Stimulated activated CD4-positive, alpha-beta T cell treated with anti-CD3 and anti-CD28 coated beads, TNF-alpha, amount 100 ng/mL, for 48 hours (primary cell): ENCODE measurements at places on chromosomes 2 and 18.

DNA sequence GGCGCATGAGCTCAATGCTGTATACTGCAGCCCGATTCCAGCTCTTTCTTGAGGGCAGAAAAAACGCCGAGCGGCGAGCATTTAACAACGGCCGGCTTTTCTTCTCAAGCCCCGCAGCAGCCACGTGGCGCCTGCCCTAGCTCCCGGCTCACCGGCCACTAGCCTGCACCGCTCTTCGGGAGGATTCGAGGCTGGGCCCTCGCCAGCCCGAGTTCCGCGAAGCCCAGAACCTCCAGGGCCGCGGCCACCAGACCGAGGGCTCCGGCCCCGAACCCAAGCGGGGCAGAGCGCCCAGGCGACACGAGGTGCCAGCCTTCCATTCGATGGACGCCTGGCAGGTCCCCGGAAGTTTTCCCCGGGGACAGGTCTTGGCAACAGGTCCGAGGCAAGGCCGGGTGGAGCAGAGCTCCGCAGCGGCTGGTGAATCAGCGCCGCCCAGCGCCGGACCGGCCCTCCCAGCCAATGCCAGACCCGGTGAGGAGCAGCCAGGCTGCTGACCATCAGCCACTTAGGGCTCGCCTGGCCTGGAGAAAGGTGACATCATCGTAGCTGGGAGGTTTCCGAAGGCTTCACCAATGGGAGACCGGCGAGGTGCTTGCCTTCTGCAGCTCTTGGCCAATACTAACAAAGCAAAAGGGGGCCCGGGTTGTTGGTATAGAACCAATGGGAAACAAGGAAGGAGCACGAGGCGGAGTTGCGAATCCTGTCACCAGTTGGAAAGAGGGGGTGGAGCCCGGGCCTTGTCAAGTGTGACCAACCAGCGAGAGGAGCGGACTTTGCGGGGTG, 552 bp upstream of the MXD1 start:
- no peak for DNase-seq

- DNase-seq = no peak
These were observed 189.6 kb downstream of the MIB1 start for GRCh38 chr18:21930177-21930576.

- no peak for DNase-seq
These were observed 415.2 kb upstream of the TNP1 start for GRCh38 chr2:217275091-217275490.

DNA sequence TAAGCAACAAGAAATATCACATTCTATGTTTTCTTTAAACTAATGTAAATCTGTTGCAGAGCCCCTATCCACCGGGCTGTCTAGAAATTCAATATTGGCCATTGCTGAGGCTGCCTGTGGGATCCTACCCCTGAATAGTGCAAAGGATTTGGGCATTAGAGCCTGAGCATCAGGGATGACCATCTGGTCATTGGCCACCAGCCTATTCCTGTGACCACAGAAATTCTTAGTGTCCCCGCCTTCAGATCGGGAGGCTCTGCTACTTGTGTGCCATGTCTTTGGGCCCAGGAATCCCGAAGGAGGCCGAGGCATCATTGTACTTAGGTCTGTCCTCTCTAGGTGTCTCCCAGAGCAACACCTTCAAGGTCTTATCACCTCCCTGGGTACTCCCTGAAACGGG, 73.8 kb downstream of the HRH4 start:
- DNase-seq = no peak

- DNase-seq = peak; percentile 83
These were observed 913 bp upstream of the TRABD2A start for GRCh38 chr2:84881581-84882413.

DNA sequence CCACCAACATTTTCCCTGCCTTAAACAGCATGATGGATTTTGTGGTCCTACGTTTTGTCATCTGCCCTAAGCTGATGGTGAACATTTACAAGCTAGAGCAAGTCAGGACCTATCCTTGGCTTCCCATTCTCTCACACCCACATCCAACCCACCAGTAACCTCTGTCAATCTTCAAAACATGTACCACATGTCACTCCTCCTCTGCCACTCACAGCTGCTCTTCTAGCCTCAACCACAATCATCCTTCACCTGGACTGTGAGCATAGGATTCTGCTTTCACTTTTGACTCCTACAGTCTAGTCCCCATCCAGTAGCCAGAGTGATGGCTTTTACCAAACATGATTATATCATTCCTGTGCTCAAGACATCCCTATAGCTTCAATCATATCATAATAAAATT, 279.8 kb upstream of the DLGAP1 start:
- no peak for DNase-seq

DNA sequence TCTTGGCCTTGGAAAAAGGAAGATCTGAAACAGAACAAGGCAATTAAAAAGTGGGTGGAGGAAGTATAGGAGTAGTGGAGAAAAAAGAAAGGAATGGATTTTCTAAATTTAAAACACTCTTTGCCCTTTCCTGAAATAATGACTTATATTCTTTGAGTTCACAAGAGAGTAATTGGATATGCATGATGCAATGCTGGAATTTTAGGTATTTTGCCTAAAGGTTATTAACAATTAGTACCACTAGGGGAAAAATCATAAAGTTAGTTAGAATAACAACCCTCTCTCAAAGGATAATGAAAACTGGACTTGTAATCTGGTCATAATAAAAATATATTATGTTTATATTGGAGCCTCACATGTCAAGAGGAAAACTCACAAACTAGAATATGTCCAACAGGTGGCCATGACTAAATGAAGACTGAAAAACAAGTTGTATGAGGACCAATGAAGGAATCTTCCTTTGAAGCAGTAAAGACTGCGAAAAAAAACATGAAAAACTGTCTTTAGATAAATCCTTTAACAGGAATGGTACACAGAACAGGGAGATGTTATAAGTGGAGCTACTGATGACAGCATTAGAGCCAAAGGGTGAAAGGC, 281.8 kb downstream of the NCKAP5 start:
- no peak for DNase-seq

DNA sequence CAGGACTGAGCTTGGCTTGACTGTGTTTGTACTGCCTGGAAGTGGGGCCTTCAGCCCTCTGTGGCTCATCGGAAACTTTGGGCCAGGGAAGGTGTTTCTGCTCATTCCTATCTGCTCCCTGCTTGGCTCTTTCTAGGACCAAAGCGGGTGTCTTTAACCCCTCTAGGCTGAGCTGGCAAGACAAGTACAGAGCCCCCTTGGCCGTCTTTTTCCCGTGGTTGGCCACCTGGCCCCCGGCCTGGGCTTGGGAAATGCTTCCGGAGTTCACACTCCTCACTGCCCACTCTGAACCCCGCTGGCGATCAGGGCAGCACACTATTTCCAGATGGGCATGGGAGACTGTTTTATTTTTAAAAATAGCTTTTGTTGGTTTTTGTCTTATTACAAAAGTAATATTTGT, 243.0 kb downstream of the DYSF start:
- no peak for DNase-seq

GRCh38 chr2:163990541-163990940, 254.7 kb upstream of the FIGN start:
- DNase-seq = no peak

GRCh38 chr2:72006188-72006736, 141.4 kb downstream of the CYP26B1 start:
- DNase-seq = no peak

DNA sequence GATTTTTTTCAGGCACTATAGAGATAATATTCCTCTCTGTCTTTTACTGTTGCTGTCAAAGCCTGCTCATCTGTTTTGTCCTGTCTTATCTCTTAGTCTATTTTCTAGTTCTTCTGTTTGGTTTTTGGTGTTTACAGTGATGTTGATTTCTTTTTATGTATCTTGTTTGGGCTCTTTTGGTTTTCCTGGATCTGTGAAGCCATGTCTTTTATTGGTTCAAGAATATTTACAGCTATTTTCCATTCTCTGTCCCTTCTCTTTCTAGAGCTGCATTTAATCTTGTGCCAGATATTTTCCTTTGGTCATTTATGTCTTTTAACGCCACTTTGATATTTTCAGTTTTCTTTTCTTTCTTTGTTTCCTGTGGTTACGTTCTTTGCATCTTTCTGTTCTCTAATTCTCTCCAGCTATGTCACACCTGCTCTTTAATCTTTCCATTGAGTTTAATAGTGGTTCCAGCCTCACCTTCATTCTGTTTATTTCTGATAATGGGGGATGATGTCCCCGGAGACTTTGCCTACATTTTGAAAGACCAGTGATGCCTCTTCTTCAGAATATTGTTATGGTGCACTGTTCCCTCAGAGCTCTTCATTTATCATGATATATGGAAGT, 32.0 kb downstream of the SMCHD1 start:
- DNase-seq = no peak

DNA sequence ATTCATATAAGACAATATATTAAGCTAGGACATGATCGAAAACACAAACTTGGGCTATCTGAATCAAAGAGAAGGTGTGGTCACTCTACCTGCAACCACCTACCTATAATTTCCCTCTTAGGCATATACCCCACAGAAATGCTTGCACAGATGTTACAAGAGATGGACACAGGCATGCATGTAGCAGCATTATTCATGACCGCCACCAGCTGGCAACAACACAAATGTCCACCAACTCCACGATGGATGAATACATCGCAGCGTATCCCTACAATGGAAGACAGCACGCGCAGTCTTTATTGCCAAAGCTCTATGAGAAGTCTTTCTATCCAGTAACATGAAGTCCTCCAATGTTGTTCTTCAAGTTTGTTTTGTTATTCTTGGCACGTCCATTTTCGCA, 90.8 kb downstream of the ARL4C start:
- DNase-seq = no peak

- DNase-seq = no peak
These were observed 34.2 kb upstream of the NT5DC4 start for GRCh38 chr2:112686348-112687217.

- no peak for DNase-seq
These were observed 12.7 kb upstream of the CDH2 start for GRCh38 chr18:28189400-28190239.

DNA sequence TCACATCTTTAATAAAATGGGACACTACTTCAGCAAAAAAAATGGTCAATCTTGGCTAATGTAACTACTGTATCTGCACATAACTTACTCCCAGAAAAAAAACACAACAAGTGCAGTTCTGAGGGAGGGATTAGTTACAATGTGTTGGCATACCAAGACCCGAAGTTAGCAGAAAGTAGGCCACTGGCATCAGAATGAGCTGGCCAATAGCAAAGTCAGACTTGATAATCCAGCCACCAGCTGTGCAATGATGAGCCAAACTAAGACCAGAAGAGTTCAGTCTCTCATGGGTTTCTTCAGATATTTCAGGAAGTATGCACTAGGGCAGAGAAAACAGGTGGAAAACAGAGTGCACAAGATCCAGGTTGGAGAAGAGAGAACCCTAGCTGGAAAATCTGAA, 65.3 kb downstream of the OLA1 start:
- no peak for DNase-seq

GRCh38 chr18:67568166-67568565, 51.6 kb upstream of the DSEL start:
- no peak for DNase-seq

- DNase-seq = no peak
These were observed 117.6 kb upstream of the SPATS2L start for GRCh38 chr2:200188876-200189275.

DNA sequence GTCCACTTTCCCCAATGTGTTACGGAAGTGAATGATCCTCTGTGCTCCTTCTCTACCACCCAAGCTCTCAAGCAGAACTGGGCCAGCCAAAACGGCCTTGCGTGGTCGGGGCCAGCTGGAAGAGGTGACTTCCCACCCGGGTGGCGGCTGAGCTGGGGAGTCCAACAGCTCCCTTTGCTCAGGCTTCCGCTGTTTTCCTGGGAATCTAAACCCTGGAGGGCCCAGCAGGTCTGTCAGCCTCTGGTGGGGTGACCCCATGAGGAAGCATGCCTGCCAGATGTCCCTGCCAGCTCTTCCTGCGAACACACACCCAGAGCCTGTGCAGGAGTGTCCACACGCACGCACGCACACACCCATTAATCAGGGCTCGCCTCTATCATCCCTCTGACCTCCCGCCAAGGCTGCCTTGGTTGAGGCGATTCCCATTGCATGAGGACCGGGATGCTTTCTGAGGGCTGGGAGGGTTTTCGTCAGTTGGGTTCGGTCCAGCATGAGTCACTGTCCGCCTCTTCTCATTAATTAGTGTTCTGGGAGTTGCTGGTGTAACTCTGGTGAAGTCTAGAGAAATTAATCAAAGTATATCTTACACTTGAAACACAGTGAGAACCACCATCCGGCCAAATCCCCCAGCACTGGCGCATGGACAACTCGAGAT, 90.6 kb downstream of the TWIST2 start:
- no peak for DNase-seq

- DNase-seq = no peak
These were observed 115.4 kb downstream of the PXDN start for GRCh38 chr2:1628893-1629292.

DNA sequence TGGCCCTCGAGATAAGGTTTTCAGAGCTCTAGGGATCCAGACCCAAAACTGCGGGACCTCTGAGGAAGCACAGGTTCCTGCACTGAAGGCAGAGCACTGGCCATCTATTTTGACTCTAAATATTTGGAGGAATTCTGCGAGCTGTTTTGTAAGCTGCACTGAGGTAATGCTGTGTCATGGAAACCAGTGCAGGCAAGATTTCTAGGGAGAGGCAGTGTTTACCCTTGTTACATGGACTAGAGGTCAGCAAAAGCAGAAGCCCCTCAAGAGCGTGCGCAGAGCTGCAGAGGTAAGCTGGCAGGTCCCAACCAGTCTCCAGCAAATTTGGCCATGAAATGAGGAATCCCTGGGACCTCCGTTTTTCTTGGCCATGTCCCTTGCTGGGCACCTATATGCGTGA, 137.3 kb downstream of the RNF152 start:
- no peak for DNase-seq

DNA sequence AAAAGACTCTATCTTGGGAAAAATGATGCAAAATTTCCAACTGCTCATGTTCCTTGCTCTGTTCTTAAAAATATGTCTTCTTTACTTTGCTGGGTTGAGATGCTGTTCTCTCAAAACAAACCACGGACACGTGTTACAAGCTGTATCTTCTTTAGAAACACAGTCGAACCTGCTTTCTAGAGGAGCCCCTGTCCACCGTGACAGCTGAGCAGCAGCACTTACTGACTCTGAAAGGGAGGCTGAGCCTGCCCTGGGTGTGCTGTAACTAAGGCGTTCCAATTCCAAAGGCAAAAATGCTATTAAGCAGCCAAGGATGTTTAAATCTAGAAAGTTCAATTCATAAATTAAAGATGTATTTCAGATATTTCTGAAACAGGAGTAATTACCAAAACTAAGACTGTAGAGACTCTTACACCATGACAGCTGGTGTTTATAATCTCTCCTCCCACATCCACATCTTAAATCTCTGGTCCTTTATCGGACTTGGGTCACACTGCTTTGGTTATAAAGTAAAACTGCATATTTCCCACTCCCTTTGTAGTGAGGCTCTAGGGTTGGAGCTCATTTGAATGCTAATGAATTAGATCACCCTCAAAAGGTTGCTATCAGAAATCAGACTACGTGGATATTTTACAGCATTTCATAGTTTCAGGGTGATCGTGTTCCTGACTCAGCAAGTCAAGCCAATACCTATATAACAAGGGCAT, 281.2 kb upstream of the LYPD1 start:
- DNase-seq = no peak

- no peak for DNase-seq
These were observed 74.5 kb downstream of the CAB39 start for GRCh38 chr2:230787101-230787500.
